ENCODE measurements at places on chromosomes 2 and 18.

DNA sequence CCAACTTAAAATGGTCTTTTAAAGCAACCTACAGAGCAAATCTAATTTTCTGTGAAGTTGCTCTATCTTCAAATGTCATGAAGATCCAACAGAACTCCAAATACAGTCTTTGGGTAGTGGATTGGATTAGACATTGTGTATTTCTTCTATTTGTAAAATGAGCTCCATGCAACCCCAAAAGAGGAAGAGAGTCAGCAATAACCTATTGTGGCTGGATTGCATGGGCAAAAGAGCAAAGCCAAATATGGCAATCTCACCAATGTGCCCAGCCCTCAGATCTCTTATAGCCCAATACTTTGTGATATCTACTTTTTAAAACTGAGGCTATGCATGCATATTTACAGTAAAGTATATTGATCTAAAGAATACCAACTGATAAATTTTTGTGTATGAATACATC lies 146.3 kb downstream of the TXNL1 start:
- no peak for DNase-seq

DNA sequence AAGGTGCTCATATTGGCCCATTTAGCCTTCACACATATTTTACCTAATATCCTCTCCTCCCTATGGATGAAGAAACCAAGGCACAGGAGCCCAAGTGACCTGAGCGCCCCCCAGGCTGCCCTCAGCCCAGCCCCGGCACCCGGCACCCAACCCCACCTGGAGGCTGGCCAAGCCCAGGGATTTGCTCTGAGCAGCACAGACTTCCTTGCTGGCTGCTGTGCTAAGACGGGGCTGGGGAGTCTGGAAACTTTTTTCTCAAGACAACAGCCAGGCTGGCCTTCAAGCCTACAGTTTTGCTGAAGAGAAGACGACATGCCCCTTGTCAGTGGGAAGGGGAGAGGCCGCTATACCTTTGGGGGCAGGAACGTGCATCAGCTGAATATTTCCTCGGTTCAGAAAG lies 52.7 kb upstream of the LAMA1 start:
- no peak for DNase-seq

- no peak for DNase-seq
These were observed 583.5 kb downstream of the XIRP2 start for GRCh38 chr2:167471734-167472133.

DNA sequence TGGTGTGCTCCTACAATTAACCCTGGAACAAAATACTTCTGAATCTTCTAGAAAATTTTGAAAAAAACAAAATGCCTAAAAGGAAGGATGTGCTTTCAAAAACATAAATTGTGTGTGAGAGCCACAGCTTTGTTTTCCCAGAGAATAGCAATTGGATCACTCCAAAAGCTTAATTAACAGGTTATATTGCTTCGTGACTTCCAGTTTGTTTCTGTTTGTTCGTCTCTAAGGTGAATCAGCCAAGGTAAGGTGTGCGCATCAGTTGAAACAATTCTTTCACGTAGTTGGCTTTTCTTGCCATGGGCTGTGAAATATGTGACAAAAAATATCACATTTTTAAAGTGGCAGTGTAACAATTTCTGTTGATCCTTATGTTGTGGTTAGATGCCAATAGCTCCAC lies 90.3 kb upstream of the BARD1 start:
- DNase-seq, result no peak
